ENCODE measurements at places on chromosomes 7 and 10.

- DNase-seq = no peak
Observed at GRCh38 chr7:122166275-122166674, 22.2 kb upstream of the AASS start.

DNA sequence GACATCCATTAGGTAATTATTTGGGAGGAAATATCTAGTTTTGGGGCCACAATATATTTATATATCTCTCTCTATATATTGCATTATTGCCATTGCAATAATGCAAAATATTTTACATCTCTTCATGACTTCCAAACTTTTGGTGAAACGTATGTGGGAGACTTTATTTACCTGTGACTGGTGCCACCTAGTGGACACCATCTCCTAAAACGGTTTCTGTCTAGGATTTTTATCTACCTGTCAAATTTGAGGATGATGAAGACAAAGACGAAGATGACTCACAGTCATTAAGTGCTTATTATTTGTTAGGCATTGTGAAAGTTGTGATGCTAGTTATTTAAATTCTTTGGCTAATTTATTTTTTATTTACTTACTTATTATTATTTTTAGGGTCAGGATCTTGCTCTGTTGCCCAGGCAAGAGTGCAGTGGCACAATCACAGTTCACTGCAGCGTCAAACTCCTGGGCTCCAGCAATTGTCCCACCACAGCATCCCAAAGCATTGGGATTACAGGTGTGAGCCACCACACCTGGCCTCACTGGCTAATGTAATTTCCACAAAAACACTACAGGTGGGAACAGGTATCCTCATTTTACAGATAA is 18.7 kb upstream of the CBLL1 start:
- DNase-seq = peak; percentile 64

DNA sequence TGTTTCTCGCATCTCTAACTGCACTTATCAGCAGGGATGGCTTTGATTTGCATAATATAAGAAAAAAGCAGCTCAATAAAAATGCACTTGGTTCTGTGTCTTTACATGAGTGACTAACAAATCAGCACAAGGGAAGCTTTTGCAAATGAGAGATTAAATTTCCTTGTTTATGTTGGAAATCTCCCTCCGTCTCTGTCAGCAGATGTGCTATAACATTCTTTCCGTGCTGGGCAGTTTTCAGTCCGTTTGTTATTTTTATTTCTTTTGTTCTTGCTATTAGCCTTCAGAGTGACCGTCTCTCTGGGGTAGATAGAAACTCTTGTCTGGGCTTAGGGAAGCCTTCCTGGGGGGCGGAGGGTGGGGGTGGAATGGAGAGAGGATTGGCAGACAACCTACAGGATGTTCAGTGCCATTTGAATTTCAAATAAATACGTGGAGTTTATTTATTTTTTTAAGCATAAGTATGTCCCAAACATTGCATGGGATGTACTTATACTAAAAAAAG is 96.0 kb downstream of the GATA3 start:
- no peak for DNase-seq

- no peak for DNase-seq
Observed at GRCh38 chr10:131081376-131081775, 230.1 kb downstream of the TCERG1L start.

DNA sequence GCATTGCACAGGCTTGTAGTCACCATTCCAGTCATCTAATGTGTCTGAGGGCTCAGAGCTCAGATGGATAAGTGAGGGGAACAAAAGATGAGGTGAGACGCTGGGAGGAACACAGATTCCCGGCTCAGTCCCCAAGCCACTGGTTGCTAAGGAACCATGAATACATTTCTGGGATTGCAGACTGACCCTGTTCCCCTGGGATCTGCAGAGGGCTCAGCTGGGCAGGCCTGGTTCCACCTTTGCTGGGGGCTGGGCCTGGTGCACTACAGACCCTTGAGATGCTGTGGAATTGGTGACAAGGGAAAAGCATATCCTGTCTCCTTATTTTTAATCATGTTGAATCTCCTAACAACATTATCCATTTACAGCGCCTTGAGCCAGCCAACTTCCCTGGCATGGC is 19.2 kb downstream of the ELFN1 start:
- DNase-seq = no peak

DNA sequence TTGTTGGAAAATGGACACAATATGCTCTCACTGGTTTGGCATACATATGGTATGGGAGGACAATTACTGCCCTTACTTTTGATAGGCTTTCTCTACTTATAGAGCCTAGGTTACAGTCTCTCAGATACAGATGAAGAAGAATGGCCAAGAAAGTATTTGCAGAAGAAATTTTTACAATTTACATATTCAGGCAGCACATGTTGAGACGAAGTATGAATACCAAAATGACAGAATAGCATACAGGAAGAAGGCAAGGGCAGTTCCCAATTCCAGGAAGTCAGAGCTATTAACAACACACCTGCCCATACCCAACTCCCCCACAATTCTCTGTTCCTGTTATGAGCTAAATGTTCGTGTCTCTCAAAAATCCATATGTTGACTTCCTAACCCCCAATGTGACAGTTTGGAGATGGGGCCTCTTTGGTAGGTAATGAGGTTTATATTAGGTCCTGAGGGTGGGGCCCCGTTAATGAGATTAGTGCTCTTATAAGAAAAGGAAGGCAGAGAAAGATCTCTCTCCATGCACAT is 67.8 kb downstream of the DOCK4 start:
- no peak for DNase-seq

DNA sequence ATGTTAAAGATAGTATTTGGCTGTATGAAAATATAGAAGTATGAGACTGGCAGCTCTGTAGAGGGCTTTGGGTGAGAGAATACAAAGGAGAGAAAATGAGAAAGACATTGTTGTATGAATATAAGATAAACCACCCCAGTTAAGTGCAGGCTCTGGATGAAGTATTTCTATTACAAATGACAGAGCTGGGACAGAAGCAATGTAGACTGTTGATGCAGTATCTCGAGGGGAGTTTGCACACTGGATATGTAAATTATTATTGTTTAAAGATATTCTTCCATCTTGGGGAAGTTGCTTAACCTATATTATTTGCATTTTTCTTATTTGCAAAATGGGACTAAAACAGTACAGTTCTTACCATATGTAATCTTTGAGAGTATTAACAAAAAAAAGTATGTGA is 31.5 kb downstream of the ENTPD1 start:
- no peak for DNase-seq

DNA sequence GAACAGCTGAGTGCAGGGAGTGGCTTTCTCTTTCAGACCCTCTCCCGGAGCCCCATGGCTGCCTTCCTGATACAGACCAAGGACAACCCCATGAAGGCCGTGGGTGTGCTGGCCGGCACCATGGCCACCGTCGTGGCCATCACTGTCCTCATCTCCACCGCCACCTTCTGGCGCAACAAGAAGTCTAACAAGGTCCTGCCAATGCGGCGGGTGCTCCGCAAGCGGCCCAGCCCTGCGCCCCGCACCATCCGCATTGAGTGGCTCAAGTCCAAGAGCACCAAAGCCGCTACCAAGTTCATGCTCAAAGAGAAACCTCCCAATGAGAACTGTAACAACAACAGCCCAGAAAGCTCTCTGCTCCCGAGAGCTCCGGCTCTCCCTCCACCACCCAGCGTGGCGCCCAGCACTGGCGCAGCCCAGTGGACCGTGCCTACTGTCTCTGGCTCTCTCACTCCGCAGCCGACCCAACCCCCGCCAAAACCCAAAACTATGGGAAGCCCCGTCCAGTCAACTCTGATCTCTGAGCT is 11.2 kb downstream of the LRIT2 start:
- DNase-seq = no peak

- DNase-seq = no peak
Observed at GRCh38 chr10:58577437-58577777, 64.7 kb downstream of the BICC1 start.

DNA sequence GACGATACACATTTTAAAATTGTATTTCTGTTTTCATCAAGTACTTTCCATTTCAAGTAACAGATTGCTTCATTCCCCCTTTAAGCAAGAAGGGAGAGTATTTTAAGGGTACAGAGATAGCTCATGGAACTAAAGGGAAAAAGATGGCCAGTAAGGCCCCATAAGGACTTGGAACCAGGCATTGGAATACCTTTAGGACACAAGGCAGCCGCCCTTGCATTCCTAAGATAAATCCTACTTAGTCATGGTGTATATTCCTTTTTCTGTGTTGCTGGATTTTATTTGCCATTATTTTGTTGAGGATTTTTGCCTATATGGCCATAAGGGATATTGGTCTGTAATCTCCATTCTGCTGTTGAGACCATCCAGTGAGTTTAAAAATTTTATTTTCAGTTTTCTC is 49.2 kb downstream of the BTRC start:
- DNase-seq = no peak

- DNase-seq = peak; percentile 79
Observed at GRCh38 chr10:119090026-119090795, 9.6 kb upstream of the EIF3A start.

- DNase-seq = no peak
Observed at GRCh38 chr10:15399060-15399661, 28.1 kb upstream of the FAM171A1 start.

DNA sequence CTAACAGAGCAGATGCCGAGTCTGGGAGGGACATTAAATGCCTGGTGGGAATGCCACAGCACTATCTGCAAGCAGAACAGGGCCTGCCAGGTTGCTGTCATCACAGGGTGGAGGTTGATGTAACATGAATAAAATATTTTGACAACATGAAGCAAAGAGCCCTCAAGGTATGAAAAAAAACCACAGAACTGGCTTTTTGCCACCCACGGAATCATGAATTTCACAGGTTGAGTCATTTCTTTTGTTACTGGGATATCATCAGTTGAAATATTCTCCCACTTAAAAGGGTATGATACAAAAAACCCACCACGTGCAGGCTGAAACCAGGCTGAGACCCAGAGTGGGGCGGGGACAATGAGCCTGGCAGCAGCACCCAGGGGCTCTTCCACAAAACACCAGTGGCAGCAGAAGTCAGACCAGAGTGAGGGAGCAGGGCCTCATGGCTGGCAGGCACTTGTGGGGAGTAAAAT is 220.1 kb downstream of the TNS3 start:
- no peak for DNase-seq

GRCh38 chr10:6660460-6660859 is 80.4 kb upstream of the PRKCQ start:
- DNase-seq = no peak

DNA sequence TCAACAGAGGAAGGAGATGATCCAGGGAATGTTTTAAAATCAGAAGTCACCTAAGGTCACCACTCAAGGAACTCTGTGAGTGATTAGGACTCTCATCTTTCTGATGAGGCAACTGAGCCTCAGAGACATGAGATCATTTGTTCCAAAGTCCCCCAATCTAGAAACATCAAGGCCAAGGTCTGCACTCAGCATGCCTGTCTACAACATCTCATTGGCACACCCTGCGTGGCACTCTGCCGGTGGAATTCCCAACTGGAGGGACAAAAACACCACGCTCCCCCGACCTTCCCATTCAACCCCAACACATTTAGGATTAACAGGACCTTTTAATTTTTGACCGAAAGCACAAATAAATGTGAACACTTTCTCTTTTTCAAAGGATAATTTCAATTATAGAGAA is 31.4 kb downstream of the CPXM2 start:
- DNase-seq = no peak

- DNase-seq = no peak
Observed at GRCh38 chr7:114303301-114303700, 111.3 kb upstream of the FOXP2 start.

GRCh38 chr7:17512181-17512675 is 213.8 kb downstream of the AHR start:
- no peak for DNase-seq

GRCh38 chr10:97060441-97061084 is 125.2 kb downstream of the SLIT1 start:
- no peak for DNase-seq

DNA sequence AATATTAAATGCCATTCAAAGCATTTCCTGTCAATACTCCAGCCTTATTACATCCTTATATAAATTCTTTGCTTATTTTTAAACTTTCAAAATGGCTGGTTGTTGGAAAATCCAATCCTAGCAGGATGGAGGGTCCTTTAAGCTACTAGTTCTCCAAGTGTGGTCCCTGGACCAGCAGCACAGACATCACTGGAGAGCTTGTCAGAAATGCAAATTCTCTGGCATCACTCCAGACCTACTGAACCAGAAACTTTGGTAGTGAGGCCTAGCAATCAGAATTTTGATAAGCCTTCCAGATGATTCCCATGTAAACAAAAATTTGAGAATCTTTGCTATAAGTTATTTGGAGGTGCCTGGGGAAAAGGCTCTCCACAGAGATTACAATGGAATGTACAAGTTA is 43.8 kb downstream of the CALCR start:
- no peak for DNase-seq

GRCh38 chr10:36464291-36464690 is 661.1 kb upstream of the ANKRD30A start:
- DNase-seq = no peak

- DNase-seq = no peak
Observed at GRCh38 chr7:117041822-117042221, 88.5 kb downstream of the ST7 start.

GRCh38 chr7:102453319-102453718 is 11.3 kb downstream of the ALKBH4 start:
- DNase-seq = no peak

DNA sequence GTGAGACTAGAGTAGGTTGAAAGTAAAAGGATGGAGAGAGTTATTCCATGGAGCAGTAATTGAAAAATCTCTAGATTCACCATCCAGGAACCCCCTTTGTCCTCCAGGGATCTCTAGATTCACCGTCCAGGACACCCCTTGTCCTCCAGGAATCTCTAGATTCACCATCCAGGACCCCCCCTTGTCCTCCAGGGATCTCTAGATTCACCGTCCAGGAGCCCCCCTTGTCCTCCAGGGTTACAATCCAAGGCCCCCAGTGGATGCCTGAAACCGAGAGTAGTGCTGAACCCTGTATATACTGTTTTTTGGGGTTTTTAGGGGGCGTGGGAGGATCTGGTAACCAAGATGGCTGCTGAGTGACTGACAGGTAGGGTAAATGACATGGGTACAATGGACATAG is 38.3 kb upstream of the PPP2R2D start:
- no peak for DNase-seq

DNA sequence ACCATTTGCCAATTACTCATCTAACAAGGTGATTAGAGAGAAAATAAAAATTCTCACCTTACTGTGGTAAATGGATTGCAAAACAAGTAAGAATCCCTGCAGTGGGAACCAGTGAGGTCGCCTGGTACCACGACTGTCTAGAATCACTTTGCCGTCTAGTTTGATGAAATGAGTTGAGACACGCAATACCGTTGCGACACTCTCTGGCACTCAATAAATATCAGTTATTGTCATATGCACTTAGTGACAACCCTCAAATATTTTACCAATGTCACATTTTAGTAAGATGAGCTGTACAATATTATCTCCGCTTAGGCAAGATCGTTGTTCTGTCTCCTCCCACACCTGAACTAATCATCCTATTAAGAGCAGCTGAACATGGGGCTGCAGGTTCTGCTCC is 114.4 kb upstream of the ADARB2 start:
- DNase-seq = no peak

DNA sequence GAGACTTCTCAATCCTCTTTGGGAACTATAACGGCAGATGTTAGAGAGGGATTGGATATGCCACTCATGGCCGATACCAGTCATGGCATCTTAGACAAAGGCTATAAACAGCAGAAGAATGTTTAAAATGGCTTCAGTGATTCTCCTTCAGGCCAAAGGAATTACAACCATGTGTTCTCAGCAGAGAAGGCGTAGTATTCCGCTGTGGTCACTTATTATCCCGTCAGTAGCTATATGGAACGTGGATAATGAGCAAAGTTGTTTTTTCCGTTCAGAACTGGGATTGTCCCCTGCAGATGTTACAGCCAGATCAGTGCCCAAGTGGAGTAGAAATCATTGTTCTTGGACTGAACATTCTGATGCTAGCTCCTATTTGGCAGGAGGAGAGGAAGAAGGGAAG is 43.1 kb downstream of the TEX36 start:
- DNase-seq = no peak

All from CD4-positive, alpha-beta T cell treated with Interleukin-4 for 4 hours (primary cell).